ENCODE measurements at places on chromosomes 1 and 21.

DNA sequence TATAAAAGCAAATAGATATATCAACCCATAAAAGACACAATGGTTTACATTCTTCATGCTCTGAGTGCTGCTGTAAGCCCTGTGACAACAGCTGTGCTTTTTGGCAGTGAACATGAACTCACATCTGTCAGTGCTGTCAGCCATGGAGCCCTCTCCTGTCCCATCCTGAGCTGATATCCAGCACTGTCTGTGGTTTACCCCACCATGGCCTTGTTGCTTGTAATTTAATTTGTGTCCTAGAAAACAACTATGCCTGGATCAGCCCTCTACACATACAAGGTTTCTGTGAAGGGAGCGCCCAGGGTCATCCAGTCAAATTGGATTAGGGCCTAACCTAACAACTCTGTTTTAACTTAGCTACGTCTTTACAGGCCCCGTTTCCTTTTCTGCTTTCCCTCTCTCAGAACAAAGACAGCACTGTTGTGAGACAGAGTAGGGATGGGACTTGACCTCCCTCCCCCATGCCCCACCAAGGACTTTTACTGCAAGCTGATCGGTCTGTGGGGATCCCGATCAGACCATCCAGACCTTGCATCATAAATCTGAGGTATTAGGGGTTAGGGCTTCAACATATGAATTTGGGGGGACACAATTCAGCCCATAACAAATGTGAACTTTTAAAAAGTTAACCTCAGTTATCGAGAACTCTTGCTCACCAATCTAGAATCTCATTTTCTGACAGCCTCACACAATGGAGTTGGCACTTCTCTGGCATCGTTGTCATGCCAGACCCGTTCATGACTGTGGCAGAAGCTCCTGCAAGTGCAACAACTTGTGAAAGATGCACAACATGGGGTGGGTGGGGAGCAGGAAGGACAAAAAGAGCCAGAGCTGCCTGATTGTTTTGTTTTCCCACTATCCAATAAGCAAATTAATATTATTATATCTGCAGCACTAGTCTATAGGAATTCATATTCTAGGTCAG lies 16.4 kb upstream of the SLC44A3 start:
- peak; percentile 73 for DNase-seq

DNA sequence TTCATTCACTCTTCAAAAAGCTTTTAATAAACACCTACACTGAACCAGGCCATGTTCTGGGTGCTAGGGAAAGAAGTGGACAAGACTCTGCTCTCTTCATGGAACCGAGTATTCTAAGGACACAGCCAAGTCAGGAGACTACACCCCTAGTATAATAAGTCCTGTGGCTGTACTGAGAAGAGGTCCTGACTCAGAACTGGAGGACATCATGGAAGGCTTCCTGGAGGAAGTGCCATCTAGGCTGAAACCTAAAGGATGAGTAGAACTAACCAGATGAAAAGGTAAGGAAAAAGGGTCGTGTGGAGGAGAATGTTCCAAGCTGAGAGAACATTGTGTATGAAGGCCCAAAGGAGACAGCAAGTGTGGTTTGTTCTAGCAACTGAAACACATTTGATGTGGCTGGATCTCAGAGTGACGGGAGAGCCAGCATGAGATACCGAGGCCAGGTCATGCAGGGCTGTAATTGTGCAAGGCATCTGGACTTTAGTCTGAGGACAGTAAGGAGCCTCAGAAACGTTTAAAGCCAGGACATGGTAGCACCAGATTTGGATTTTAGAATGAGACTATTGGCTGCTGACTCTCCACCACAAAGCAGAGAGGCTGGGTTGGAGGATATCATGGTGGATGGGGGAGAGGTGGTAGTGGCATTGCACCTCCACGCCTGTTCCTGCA lies 82.5 kb downstream of the LRRN2 start:
- no peak for DNase-seq

DNA sequence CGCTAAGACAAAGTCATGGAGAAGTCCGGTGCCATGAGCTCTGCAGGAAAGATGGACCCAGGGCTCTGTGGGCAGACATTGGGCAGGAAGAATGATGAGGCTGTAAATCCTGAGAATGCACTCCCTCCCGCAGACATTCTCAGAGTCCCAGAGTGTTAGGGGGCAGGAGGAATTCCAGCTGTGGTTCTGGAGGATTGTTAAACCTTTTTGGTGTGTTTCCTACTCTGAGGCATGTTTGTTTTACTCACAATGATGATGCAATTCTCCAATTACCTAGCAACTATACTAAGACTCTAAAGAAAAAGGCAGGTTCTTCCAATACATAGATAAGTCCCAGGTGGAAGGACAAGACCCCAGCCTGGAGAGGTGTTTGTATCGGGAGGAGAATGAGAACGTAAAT lies 2.8 kb upstream of the CAPN9 start:
- DNase-seq = no peak

DNA sequence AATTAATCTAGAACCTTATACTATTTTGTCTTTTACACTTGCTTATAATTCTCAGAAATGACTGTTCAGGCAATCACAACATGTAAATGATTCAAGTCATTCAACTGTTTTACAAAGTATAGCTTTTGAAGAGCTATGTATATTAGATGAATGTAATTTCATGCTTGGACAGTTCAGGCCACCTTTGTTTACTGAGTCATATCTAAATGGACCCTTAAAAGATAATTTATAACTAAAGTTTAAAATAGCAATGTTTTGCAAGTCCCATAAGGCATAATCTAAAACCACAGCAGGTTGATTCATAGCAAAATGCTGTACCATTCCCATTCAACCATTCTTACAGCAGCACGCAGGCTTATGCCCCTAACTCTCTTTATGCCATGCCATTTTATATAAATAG lies 64.8 kb downstream of the PIK3R3 start:
- no peak for DNase-seq

GRCh38 chr1:109980324-109981003 lies 4.1 kb upstream of the AHCYL1 start:
- no peak for DNase-seq
